SJCRH30 (cell line): ENCODE measurements at places on chromosomes 1 and 21. TPM values are rescaled to one million over a fixed set of nuclear protein-coding genes. Genes with fewer than 3 reads are reported as not detected.
A peak's percentile ranks its signal among the peaks of the same experiment; 100 is the strongest.

SPATA45 gene
- total RNA-seq, result not detected in 2 replicates

KCNQ4 gene
- total RNA-seq, result 0.05 and 0.12 TPM in 2 replicates

ZNF697 gene
- total RNA-seq, result 6.2 and 7.6 TPM in 2 replicates

ECM1 gene
- 5.0 TPM in 2 replicates for total RNA-seq

GBP5 gene
- 0.08 TPM in 1 of 2 replicates, not detected in the other for total RNA-seq

HSF2BP gene
- 2.0 and 2.1 TPM in 2 replicates for total RNA-seq

WLS gene
- total RNA-seq, result 38.1 and 43.2 TPM in 2 replicates

GBP6 gene
- not detected in 2 replicates for total RNA-seq

ELK4 gene
- 26.3 and 32.4 TPM in 2 replicates for total RNA-seq

AMY1B gene
- total RNA-seq, result not detected in 2 replicates

OR2T29 gene
- total RNA-seq, result not detected in 2 replicates

CCDC24 gene
- 0.85 and 1.6 TPM in 2 replicates for total RNA-seq

LCE3E gene
- total RNA-seq, result not detected in 2 replicates

ZNF648 gene
- not detected in 2 replicates for total RNA-seq

GRCh38 chr1:184433956-184434502, 47.2 kb downstream of the C1orf21 start:
- no peaks in the 10 kb centered on the region for H3K36me3 ChIP-seq
- no peaks in the 10 kb centered on the region for H3K4me1 ChIP-seq
- no peaks in the 10 kb centered on the region for H3K27me3 ChIP-seq

DNA sequence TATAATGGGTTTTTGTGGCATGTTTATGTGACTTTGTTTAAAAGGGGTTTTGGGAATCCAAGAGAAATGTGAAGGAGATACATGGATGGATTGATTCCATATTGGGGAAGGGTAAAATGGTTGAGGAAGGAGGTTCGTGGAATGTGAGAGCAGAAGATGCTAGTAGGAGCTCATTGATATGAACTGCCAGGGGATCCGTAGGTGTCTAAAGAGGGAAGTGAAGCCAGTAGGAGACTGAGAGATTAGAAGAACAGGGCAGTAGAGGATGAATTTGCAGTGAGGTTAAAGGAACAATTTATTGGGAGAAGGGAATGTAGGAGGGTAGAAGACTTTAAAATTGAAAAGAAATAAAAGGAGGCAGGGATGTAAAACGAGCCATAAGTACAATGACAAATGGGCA, 252.6 kb downstream of the GPR52 start:
- DNase-seq, result no peak
- no peak overlapping the region for H3K27ac ChIP-seq
- H3K27me3 ChIP-seq, result no peaks in the 10 kb centered on the region
- H3K4me1 ChIP-seq, result no peaks in the 10 kb centered on the region
- H3K36me3 ChIP-seq, result no peaks in the 10 kb centered on the region
- H3K4me3 ChIP-seq, result no peak overlapping the region

GRCh38 chr1:150148837-150149270, 862 bp upstream of the PLEKHO1 start:
- no peaks in the 10 kb centered on the region for H3K27me3 ChIP-seq
- H3K36me3 ChIP-seq, result peaks cover 12% of the 10 kb centered on the region
- DNase-seq, result no peak
- peak overlapping the region; percentile 71; the same call in 1 of the 2 replicates for H3K27ac ChIP-seq
- peaks cover 13% of the 10 kb centered on the region for H3K4me1 ChIP-seq

- H3K36me3 ChIP-seq, result no peaks in the 10 kb centered on the region
- no peak for DNase-seq
- no peaks in the 10 kb centered on the region for H3K27me3 ChIP-seq
- no peak overlapping the region for H3K4me3 ChIP-seq
- H3K4me1 ChIP-seq, result no peaks in the 10 kb centered on the region
These were observed 7.9 kb downstream of the CD1D start for GRCh38 chr1:158188611-158189010.

DNA sequence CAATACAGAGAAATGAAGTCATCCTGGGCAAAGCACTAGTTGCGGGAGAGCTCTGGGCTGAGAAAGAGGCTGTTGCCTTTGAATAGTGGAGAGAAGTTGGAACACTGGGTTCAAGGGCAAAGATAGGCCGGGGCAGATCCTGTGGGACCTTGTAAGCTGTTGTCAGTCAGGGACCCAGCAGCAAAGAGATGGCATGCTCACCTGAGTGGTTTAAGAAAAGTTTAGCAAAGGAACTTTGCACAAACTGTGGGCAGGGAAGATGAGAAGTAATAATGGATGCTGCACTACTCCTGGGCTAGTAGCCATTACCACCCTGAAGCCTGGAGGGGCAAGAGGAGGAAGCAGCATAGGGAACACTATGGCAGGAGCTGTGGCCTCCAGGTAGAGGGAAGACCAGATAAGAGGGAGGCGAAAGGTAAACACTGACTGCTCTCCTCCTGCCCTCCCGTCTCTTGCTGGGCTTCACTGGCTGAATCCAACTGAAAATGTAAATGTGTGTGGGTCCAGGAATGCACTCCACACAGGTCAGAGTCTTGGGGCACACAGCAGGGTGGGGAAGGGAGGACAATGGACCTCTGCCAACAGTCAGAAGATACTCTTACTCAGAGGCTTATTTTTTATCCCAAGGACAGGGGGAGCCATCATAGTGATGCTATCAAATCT, 129.2 kb downstream of the PLPP3 start:
- no peaks in the 10 kb centered on the region for H3K36me3 ChIP-seq
- DNase-seq, result no peak
- no peak overlapping the region for H3K4me3 ChIP-seq
- no peaks in the 10 kb centered on the region for H3K4me1 ChIP-seq
- no peaks in the 10 kb centered on the region for H3K27me3 ChIP-seq

GRCh38 chr1:156623946-156624813, 5.0 kb downstream of the HAPLN2 start:
- H3K27ac ChIP-seq, result no peak overlapping the region
- no peak overlapping the region for H3K4me3 ChIP-seq
- H3K4me1 ChIP-seq, result peaks cover 17% of the 10 kb centered on the region
- no peaks in the 10 kb centered on the region for H3K36me3 ChIP-seq
- H3K27me3 ChIP-seq, result no peaks in the 10 kb centered on the region

- no peak for DNase-seq
- no peak overlapping the region for H3K4me3 ChIP-seq
- H3K27me3 ChIP-seq, result no peaks in the 10 kb centered on the region
- no peaks in the 10 kb centered on the region for H3K4me1 ChIP-seq
These were observed 16.8 kb upstream of the PRDM2 start for GRCh38 chr1:13683206-13683605.

DNA sequence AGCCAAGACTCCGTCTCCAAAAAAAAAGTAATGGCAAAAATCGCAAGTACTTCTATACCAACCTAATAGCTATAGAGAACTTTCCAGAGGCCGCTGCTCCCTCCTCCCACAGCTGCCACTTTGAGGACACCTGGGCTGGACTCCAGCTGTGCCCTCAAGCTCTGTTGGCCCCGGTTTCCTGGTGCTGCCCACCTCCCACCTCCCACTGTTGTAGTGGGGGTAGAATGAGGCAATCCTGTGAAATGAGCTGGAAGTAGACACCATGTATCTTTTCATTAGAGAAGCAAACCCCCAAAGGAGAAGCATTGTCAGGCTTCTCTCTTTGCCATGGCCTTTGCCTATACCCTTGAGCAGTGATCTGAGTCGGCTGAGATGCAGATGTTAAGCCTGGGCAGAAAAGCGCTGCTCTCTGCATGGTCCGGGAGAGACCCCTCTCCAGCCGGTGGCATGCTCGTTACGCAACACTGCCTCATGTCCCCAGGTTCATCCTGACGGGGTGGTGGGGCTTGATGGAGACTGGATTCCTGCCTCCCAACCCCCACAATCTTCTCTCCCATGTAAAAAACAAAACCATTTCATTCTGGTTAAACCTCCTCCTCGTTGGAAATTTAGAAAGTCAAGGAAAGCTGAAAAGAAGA, 39.7 kb downstream of the SIM2 start:
- no peak for DNase-seq
- no peak overlapping the region for H3K27ac ChIP-seq
- H3K4me1 ChIP-seq, result peaks cover 13% of the 10 kb centered on the region
- H3K36me3 ChIP-seq, result no peaks in the 10 kb centered on the region
- no peaks in the 10 kb centered on the region for H3K27me3 ChIP-seq

DNA sequence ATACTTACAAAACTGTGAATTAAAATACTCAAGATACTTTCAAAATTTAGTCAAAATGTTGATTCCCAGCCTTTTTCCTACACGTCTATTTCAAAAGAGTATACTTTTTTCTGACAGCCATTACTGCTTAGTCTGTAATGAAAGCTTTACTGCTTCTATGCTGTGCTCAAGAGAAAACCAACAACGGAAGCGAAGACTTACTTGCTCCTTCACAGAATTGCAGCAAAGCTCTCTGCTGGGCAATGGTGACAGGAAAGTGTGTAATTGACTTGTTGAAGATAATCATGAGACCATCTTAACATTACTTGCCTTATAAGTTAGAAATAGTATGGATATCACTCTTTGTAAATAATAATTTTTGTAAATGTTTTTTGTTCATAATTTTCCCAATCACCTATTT, 1.7 kb upstream of the DYNLT5 start:
- H3K4me3 ChIP-seq, result no peak overlapping the region
- H3K27me3 ChIP-seq, result no peaks in the 10 kb centered on the region
- no peak for DNase-seq
- no peaks in the 10 kb centered on the region for H3K4me1 ChIP-seq
- H3K36me3 ChIP-seq, result no peaks in the 10 kb centered on the region

DNA sequence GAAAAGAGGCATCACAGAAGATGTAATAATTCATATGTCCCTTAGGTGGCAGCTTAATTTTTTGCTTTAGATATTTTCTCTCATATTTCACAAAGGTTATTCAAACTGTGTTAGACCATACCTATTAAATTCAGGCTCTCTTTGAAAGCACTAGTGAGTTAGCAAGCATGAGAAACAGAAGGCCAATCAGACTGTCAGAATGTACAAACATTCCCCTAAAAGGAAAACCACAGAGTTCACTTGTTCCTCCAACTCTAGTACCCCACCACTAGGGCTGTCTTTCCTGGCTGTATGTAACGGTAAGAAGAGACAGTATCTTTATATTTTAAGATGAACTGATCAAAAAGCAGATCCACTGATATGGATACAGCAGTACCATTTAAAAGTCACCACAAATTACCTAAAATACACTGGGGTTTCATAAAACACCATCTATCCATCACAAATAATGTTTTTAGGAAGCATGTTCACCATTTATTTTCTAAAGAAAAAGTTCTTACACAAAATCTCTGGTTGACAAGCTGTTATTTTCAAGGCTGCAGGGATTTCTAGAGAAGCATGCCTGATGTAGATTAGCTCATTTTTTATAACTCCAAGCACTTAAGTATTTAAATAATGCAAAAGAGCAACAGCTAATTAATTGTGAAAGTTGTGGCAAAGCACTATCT, 1.8 kb downstream of the ARPC5 start:
- no peaks in the 10 kb centered on the region for H3K27me3 ChIP-seq
- H3K36me3 ChIP-seq, result peaks cover 12% of the 10 kb centered on the region
- no peak overlapping the region for H3K27ac ChIP-seq

GRCh38 chr1:111624382-111624781, 4.8 kb downstream of the RAP1A start:
- H3K4me1 ChIP-seq, result peaks cover 9% of the 10 kb centered on the region; the same call in 1 of the 2 replicates
- no peaks in the 10 kb centered on the region for H3K27me3 ChIP-seq
- H3K27ac ChIP-seq, result no peak overlapping the region

DNA sequence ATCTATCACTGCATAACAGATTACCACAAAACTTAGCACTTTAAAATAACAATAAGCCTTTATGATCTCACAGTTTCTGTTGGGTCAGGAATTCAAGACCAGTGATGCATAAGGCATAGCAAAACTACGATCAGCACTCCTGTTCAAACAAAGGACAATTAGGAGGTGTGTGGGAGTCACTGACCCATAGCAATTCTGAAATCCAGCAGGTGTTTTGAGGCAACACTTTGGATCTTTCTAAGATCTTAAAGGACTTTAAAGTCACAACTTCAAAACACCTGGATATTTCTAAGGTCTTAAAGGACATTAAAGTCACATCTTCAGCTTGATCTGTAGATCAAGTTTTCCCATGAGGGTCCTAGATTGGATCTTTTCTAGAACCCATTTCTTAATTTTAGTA, 35.3 kb downstream of the AKT3 start:
- no peak overlapping the region for H3K27ac ChIP-seq
- H3K4me1 ChIP-seq, result no peaks in the 10 kb centered on the region
- no peaks in the 10 kb centered on the region for H3K27me3 ChIP-seq
- no peaks in the 10 kb centered on the region for H3K36me3 ChIP-seq

GRCh38 chr1:109341944-109342930, 35.4 kb upstream of the MYBPHL start:
- DNase-seq, result no peak
- no peaks in the 10 kb centered on the region for H3K4me1 ChIP-seq
- H3K27me3 ChIP-seq, result no peaks in the 10 kb centered on the region
- H3K27ac ChIP-seq, result no peak overlapping the region
- H3K36me3 ChIP-seq, result peaks cover 16% of the 10 kb centered on the region
- no peak overlapping the region for H3K4me3 ChIP-seq

DNA sequence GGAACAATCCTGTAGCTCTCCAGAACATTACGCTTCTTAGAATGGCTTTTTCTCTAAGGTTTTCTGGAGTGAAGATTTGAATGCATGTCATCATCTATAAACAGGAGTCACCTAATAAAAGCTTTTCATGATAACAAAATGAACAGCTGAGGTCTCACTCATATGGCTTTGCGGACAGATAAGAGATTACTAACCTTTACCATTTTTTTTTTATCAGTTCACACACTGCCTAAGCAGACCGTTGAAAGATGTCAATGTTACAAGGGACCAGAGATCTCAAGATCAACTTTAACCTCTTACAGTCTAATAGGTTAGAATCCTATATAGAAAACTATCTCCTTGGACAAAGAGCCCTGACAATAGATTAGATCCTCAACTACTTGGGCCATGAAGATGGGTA, 41.4 kb downstream of the SCMH1 start:
- H3K27me3 ChIP-seq, result no peaks in the 10 kb centered on the region
- no peak for DNase-seq
- H3K36me3 ChIP-seq, result peaks cover 17% of the 10 kb centered on the region; the same call in 1 of the 2 replicates
- H3K4me1 ChIP-seq, result no peaks in the 10 kb centered on the region
- no peak overlapping the region for H3K4me3 ChIP-seq

GRCh38 chr1:10698726-10699469, 97.5 kb downstream of the CASZ1 start:
- H3K4me1 ChIP-seq, result 0 out of 2 replicates have a peak, but pooled peaks cover 2% of the 10 kb centered on the region
- no peak for DNase-seq
- H3K27ac ChIP-seq, result no peak overlapping the region
- H3K4me3 ChIP-seq, result no peak overlapping the region
- H3K36me3 ChIP-seq, result no peaks in the 10 kb centered on the region

DNA sequence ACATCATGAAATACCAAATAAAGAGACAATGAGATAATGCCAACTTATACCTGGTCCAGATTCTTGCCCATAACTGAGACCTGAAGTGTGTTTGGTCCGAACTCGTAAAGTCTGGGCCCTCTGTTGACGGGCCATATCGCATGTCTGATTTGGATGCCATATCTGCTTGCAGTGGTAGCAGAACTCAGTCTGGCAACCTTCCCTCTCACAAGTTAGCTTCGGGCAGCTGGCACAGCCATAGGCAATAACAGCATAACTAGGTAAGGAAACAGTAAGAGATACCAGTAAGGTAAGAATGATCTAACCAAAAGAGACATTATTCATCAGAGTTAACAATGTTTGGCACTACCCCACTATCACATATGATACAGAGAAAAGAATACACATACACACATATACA, 15.1 kb downstream of the RNF19B start:
- no peaks in the 10 kb centered on the region for H3K27me3 ChIP-seq
- H3K4me1 ChIP-seq, result no peaks in the 10 kb centered on the region
- no peak for DNase-seq
- H3K36me3 ChIP-seq, result peaks cover 7% of the 10 kb centered on the region; the same call in 1 of the 2 replicates
- H3K27ac ChIP-seq, result no peak overlapping the region

GRCh38 chr1:41711581-41711980, 207.1 kb downstream of the HIVEP3 start:
- DNase-seq, result no peak
- H3K27me3 ChIP-seq, result peaks cover 16% of the 10 kb centered on the region

GRCh38 chr1:87495147-87495546, 166.5 kb downstream of the LMO4 start:
- DNase-seq, result peak; percentile 30
- H3K36me3 ChIP-seq, result no peaks in the 10 kb centered on the region
- no peak overlapping the region for H3K27ac ChIP-seq
- H3K4me1 ChIP-seq, result no peaks in the 10 kb centered on the region
- no peaks in the 10 kb centered on the region for H3K27me3 ChIP-seq
